ENCODE measurements at places on chromosomes 1 and 21. TPM values are rescaled to one million over a fixed set of nuclear protein-coding genes. Genes with fewer than 3 reads are reported as not detected.

ADAM30 gene
- total RNA-seq, result not detected

DNA sequence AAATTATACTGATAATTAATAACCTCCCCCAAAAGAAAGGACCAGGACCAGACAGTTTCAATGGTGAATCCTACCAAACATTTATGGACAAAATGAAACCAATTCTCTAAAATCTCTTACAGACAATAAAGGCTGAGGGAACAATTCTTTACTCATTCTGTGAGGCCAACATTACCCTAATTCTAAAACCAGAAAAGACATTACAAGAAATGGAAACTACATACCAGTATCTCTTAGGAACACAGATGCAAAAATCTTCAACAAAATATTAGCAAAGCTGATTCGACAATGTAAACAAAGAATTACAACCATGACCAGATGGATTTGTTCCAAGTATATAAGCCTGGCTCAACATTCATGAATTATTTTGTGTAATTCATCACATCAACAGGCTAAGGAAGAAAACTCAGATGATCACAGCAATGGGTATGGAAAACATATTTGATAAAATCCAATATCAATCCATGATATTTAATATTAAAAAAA, 8.6 kb downstream of the TMED5 start:
- no peak for DNase-seq

- peak; percentile 47 for DNase-seq
Measured at GRCh38 chr1:93178418-93178817, 1.8 kb downstream of the TMED5 start.

WLS gene
- total RNA-seq, result 51.8 TPM

GRCh38 chr1:40796939-40797667, 13.5 kb downstream of the KCNQ4 start:
- peak; percentile 63 for DNase-seq

RHOC gene
- total RNA-seq, result 443 TPM

GRCh38 chr21:15309721-15310120, 244.9 kb upstream of the NRIP1 start:
- DNase-seq, result no peak

MEX3A gene
- total RNA-seq, result 12.8 TPM
